ENCODE measurements at places on chromosomes 5 and 9. TPM values are rescaled to one million over a fixed set of nuclear protein-coding genes. Genes with fewer than 3 reads are reported as not detected.
A peak's percentile ranks its signal among the peaks of the same experiment; 100 is the strongest.

The SPATA31A3 gene
- total RNA-seq, result not detected

The ZNF618 gene
- 0.02 TPM for total RNA-seq

The SGCD gene
- total RNA-seq, result not detected

The TNC gene
- total RNA-seq, result 0.05 TPM

The CYLC2 gene
- total RNA-seq, result not detected

- no peaks in the 10 kb centered on the region for H3K36me3 ChIP-seq
- H3K27ac ChIP-seq, result no peak overlapping the region
- H3K4me3 ChIP-seq, result no peak overlapping the region
- no peak for DNase-seq
- peaks cover 16% of the 10 kb centered on the region for H3K4me1 ChIP-seq
Observed at GRCh38 chr5:79961716-79962574, 29.1 kb downstream of the MTX3 start.

GRCh38 chr9:16207161-16207560, 654.3 kb downstream of the CCDC171 start:
- peaks cover 1% of the 10 kb centered on the region for H3K4me1 ChIP-seq
- peak; percentile 19 for DNase-seq
- no peak overlapping the region for H3K4me3 ChIP-seq
- no peaks in the 10 kb centered on the region for H3K36me3 ChIP-seq
- no peak overlapping the region for H3K27ac ChIP-seq
- no peaks in the 10 kb centered on the region for H3K27me3 ChIP-seq

- DNase-seq, result no peak
- H3K4me3 ChIP-seq, result no peak overlapping the region
- no peaks in the 10 kb centered on the region for H3K27me3 ChIP-seq
- H3K27ac ChIP-seq, result no peak overlapping the region
- no peaks in the 10 kb centered on the region for H3K36me3 ChIP-seq
Observed at GRCh38 chr5:77305956-77306355, 95.5 kb downstream of the PDE8B start.

GRCh38 chr5:10315824-10316509, 8.3 kb upstream of the CMBL start:
- no peak overlapping the region for H3K4me3 ChIP-seq
- DNase-seq, result no peak
- no peaks in the 10 kb centered on the region for H3K36me3 ChIP-seq
- H3K27me3 ChIP-seq, result peaks cover 3% of the 10 kb centered on the region
- H3K4me1 ChIP-seq, result no peaks in the 10 kb centered on the region

GRCh38 chr5:534743-535671, 10.8 kb upstream of the SLC9A3 start:
- no peaks in the 10 kb centered on the region for H3K36me3 ChIP-seq
- no peak overlapping the region for H3K4me3 ChIP-seq
- peaks cover 19% of the 10 kb centered on the region for H3K27me3 ChIP-seq
- H3K27ac ChIP-seq, result no peak overlapping the region
- DNase-seq, result no peak
- peaks cover 1% of the 10 kb centered on the region for H3K4me1 ChIP-seq

DNA sequence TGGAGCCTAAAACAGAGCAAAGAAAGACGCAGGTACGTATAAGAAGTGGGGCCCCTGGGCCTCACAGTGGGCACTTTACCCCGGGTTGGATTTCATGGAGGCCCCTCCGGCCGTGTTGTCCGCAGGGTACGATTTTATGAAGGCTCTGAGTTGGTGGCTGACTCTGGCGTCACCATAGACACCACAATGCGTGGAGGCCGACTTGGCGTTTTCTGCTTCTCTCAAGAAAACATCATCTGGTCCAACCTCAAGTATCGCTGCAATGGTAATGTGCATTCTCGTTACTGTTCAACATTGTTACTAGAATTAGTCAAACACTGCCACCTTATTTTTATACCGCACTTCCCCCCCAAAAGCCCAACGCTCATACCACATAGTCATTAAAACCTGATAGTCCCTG, 47.1 kb downstream of the THBS4 start:
- H3K4me3 ChIP-seq, result no peak overlapping the region
- H3K4me1 ChIP-seq, result peaks cover 12% of the 10 kb centered on the region
- no peaks in the 10 kb centered on the region for H3K27me3 ChIP-seq
- no peaks in the 10 kb centered on the region for H3K36me3 ChIP-seq
- no peak overlapping the region for H3K27ac ChIP-seq
- no peak for DNase-seq

- no peak overlapping the region for H3K4me3 ChIP-seq
- DNase-seq, result no peak
- H3K27me3 ChIP-seq, result no peaks in the 10 kb centered on the region
- H3K36me3 ChIP-seq, result no peaks in the 10 kb centered on the region
- no peak overlapping the region for H3K27ac ChIP-seq
Observed at GRCh38 chr5:54832045-54832444, 153.3 kb downstream of the ESM1 start.

- no peaks in the 10 kb centered on the region for H3K27me3 ChIP-seq
- H3K4me3 ChIP-seq, result no peak within 1 kb of the TSS
- no peaks in the 10 kb centered on the region for H3K4me1 ChIP-seq
Observed at GRCh38 chr5:13944560-13945199, at the start of gene DNAH5. Gene DNAH5, minus strand, starts transcription at chr5:13944688. Its CDS starts 250 bp downstream, at chr5:13944438.

DNA sequence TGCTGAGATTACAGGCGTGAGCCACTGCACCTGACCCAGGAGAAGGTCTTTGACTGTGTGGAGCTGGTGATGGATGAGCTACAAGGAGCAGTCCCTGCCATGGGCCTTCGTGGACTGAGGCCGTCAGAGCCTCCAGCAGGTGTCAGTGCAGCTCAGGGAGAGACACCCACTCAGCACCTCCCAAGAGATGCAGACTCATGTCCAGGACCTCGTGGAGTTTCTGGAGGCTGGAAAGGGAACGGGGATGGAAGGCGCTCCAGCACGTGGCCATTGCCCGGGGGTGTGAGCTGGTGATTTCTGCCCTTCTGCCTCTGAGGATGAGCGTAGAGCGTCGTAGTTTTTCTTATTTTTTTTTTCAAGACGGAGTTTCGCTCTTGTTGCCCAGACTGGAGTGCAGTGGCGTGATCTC, 9.5 kb downstream of the TOR4A start:
- H3K27me3 ChIP-seq, result peaks cover 10% of the 10 kb centered on the region
- no peak overlapping the region for H3K27ac ChIP-seq
- no peaks in the 10 kb centered on the region for H3K4me1 ChIP-seq
- DNase-seq, result peak; percentile 46
- H3K4me3 ChIP-seq, result no peak overlapping the region
